ENCODE measurements at places on chromosomes 4 and X.
A peak's percentile ranks its signal among the peaks of the same experiment; 100 is the strongest.

- DNase-seq: no peak
Observed at GRCh38 chr4:88792821-88793220, 95.2 kb upstream of the NAP1L5 start.

DNA sequence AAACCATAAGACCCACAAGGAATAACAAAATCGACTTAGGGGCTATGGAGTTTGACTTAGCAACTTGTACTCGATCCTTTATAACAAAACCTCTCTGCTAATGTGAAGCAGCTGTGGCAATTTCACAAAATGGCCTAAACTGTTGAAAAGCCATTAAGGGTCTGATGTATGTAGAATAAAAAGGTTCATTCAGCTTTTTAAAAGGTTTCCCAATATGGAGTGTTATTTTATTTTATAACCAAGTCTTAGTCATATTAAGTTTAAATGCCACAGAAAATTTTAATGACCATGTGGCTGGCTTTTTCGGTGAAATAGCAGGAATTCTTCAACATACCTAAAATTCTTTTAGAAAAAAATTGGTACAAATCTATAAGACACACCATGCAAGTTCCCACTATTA lies 291.8 kb upstream of the HAND2 start:
- no peak for DNase-seq

- no peak for DNase-seq
Observed at GRCh38 chr4:38495446-38495845, 168.6 kb upstream of the KLF3 start.

DNA sequence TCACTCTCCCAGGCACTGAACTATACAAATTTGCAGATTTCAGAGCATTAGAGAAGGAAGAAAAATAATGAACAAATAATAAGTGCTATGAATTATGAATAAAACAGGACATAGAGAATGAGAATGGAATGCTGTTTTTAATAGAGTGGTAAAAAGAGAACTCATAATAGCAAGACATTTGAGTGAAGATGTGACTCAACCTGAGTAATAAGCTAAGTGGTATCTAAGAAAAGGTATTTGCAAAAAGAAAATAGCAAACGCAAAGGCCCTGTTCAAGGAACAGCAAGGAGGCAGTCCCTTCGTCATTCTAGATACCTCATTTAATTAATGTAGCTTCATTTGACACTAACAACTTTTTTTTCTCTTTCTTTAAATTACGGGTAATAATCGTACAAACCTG lies 1910.0 kb upstream of the TENM3 start:
- DNase-seq: no peak

DNA sequence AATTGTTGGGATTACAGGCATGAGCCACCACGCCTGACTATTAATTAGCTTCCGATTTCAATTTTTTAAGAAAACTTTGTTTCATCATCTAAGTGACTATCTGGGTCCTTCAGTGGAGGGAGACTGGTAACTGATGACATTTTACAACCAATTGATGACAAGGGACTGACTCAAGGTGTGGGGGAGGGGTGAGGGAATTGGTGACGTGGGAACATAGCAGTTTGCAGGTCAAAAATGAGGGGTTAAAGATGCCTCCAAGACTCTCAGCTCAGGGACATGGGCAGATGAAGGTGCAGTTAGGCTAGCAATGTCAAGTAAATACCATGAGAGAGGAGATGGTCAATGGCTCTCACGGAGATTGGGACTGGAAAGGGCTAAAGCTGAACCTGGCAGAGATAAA lies 5.7 kb upstream of the FAM9C start:
- DNase-seq: no peak

- no peak for DNase-seq
Observed at GRCh38 chrX:49176421-49177326, 5.0 kb downstream of the PLP2 start.

DNA sequence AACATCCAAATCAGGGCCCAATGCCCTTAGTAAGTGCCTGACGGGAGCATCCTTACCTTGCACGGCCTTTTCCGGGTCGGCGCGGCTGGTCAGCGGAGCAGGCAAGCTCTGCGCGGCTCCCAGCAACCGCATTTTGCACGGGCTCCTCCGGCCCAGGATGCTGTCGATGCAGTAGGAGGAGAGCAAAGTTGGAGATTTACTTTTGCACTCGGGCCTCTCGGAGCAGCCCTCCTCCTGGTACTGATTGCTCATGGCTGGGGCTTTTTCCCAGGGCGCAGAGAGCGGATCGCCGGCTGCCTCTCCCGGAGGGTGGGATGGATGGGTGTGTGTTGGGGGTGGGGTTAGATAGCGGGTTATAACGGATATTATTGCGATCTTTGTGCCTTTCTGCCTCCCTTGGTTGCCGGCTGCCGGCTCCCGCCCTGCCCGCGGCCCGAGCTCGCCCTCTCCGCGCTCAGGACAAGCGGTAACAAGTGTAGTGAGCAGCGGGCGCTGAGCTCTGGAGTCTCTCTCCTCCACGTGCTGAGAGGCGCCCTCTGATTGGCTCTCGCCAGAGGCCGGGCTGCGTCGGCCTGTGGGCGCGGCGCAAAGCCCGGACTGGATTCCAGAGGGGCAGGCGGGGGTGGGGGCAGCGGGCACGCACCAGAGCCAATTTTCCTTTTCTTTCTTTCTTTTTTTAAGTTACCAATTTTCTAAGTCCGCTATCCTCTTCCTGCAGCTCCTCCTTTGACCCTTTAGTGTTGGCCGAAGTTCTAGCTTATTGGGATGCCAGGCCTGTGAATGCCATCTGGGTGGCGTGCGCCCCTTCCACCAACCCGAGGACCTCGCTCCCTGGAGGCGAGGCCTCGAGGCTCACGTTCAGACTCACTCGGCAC lies at the start of gene ARX:
Gene ARX, minus strand, starts transcription at position 480 of the 875 bp plus-strand sequence. Its CDS starts 228 bp downstream, at position 252.
- DNase-seq: peak; percentile 12

GRCh38 chr4:159706704-159707103 lies 603.8 kb downstream of the RAPGEF2 start:
- no peak for DNase-seq

GRCh38 chr4:82721819-82722423 lies 76.7 kb downstream of the SCD5 start:
- peak; percentile 17 for DNase-seq

- DNase-seq: no peak
Observed at GRCh38 chrX:123357941-123358340, 173.9 kb downstream of the GRIA3 start.

GRCh38 chr4:110615353-110616237 lies 7.3 kb downstream of the PITX2 start:
- no peak for DNase-seq

DNA sequence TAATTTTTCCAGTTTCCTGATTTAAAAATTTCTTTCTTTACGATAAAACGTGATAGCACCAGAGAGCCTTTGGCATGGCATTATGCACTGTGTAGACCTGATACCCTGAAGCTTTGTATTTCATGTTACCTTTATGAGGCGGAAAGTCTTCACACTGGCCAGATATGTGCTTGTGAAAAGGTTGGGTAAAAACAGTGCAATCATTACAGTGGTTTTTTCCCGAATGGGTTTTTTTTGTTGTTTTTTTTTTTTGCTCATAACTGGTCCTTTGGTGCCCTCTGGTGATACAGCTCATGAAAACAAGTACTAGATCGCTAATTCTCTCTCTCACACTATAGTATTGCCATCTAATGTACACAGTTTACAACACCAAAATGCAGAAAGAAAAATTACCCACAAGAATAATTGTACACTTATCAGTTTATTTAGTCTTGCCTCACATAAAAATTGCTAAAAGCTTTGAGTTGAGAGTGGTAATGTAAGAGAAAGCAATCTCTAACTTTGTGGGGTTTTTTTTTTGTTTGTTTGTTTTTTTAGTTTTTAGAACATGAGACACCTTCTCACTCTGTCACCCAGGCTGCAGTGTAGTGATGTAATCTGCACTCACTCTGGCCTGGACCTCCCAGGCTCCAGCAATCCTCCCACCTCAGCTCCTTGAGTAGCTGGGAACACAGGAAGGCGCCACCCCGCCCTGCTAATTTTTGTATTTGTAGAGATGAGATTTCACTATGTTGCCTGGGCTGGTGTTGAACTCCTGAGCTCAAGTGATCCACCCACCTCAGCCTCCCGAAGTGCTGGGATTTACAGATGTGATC lies 21.3 kb downstream of the SPCS3 start:
- peak; percentile 18 for DNase-seq

- DNase-seq: no peak
Observed at GRCh38 chrX:22325096-22325495, 52.4 kb downstream of the CBLL2 start.

GRCh38 chrX:31353095-31353494 lies 281.3 kb upstream of the FTHL17 start:
- DNase-seq: no peak

All from stimulated activated CD4-positive, alpha-beta T cell treated with anti-CD3 and anti-CD28 coated beads, Interleukin-4, amount 100 ng/mL, for 24 hours (primary cell).